ENCODE measurements at places on chromosomes 13 and 19.

DNA sequence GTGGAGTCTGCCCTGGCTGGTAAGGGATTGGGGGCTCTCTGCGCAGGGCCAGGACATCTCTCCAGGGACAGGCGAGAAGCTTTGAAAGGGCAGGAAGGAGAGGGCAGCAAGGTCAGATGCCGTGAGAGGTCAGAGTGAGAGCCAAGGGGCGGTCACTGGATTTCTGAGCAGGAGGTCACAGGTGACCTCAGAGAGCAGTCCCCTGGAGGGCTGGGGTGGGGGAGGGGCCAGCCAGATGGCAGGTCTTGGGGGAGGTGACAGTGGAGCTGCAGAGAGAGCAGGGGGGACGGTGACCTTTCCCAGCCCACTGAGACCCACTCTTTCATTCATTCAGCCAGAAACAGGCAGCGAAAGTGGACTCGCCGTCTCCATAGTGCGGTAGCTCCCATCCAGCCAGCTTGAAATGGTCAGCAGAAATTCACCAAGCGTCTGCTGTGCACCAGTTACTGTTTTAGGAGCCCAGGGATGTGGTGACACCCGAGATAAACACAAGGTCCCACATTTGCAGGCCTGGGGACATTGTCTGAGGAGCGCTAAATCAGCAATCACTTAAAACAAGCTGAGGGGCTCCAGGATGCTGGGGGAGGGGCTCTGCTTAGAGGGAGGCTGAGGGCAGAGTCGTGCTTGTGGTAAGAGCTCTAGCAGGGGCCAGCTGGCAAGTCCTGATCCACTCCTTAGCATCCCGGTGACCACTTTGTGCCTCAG, 10.2 kb downstream of the CARM1 start:
- no peak for DNase-seq

- DNase-seq: no peak
Measured at GRCh38 chr13:99273128-99273527, 14.9 kb upstream of the GPR18 start.

GRCh38 chr13:112705286-112705685, 15.4 kb downstream of the ATP11A start:
- DNase-seq: no peak

GRCh38 chr19:2488405-2488941, 12.5 kb downstream of the GADD45B start:
- DNase-seq: no peak
